Stimulated activated CD4-positive, alpha-beta T cell treated with anti-CD3 and anti-CD28 coated beads, Interleukin-15, amount 100 ng/mL, for 1 hour (primary cell): ENCODE measurements at places on chromosomes 6 and 20.

- DNase-seq, result no peak
These were observed 179.5 kb downstream of the CDH26 start for GRCh38 chr20:60137657-60138245.

DNA sequence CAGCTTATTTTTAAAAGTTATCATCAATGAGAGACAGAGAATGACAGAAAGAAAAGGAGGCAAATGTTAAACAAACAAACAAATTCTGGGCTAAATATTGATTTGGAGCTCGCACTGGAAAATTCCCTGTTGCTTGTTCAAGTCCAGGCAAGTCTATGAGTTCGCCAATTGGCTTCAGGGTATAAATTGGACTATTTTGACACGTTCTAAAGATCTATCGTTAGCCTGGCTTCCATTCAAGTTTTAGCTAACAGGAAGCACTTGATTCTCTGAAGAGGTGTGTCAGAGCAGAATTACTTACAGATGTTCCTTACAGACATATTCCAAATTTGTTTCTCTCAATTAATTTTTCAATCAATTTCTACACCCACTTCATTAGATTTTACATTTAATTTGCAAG is 15.8 kb upstream of the RFPL4B start:
- no peak for DNase-seq

GRCh38 chr6:144590532-144590931 is 305.4 kb downstream of the UTRN start:
- no peak for DNase-seq

DNA sequence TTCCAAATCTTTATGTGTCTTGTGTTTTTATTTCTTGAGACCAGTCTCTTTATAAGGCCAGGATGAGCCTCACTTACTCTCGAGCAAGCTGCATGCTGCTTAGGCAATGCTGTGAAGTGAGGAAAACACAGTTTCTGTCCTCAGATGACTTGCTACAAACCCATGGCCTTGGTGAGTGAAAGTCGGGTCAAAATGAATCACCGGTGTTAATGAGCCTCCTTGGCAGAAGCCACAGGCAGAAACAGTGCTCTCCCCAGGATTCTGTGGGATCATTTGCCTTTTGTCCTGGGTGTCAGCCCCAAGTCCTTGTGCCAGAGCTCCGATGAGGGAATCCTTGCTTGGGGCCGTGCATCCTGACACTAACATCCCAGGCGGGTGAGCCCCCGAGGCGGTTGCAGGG is 482.5 kb downstream of the QKI start:
- DNase-seq, result no peak

GRCh38 chr6:137094411-137095008 is 49.7 kb upstream of the IL20RA start:
- peak; percentile 10 for DNase-seq
